ENCODE measurements at places on chromosomes 16 and 17.

DNA sequence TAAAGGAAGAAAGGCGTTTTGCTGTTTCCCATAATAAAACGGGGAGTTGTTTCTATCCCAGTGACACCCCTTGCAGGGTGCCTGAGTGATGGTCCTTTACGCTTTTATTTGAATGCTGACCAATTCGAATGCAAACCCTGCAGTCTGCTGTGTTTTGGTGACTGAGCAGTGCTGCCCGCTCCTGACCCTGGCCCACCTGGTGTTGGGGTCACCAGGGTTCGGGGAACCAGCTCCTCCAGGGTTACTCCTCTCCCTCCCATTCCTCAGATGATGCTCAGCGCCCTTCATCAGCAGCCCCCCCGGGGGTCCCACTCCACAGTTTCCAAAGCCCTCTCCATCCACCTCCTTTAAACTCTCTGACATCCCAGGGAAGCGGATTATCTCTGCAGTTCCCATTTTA, 6.0 kb downstream of the CA4 start:
- DNase-seq = no peak

DNA sequence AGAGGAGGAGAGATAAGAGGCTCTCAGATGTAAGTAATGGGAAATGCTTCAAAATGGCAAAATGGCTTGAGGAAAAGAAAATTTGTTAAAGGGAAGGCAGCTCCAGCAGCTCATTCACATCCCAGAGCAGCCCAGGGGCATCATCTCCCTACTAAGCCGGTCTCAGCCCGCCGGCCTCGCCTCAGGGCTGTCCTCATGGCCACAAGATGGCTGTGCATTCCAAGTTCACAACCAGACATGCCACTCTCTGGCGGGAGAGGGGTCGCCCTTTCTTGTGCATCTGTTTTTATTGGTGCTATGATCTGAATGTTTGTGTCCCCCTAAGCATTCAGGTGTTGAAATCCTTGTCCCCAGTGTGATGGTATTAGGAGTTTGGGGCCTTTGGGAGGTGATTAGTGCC, 13.5 kb upstream of the SLC47A2 start:
- no peak for DNase-seq

DNA sequence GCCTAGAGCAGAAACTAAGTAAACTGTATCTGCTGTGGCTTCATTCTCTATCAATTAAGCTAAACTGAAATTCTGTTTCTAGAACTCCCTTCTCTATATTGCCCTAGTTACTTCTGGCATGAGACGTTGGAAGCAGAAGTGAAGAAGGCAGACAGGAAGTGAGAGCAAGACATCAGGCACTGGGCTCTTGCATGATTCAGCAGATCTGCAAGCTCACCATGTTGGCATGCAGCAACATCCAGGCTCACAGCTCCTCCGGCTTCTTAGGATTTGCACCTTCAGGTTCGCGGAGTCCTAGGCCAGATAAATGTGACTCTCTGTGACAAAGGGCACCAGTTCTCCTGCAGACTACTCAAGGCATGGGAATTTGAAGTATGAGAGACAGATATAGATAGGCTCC, 148.3 kb downstream of the CDH8 start:
- no peak for DNase-seq

- no peak for DNase-seq
These were observed 4.0 kb downstream of the ENGASE start for GRCh38 chr17:79078476-79079190.

- no peak for DNase-seq
These were observed 144.2 kb downstream of the ENGASE start for GRCh38 chr17:79218825-79219200.

GRCh38 chr17:41012326-41013120, 3.6 kb upstream of the KRTAP3-1 start:
- no peak for DNase-seq

- DNase-seq = no peak
These were observed 53.9 kb upstream of the MON1B start for GRCh38 chr16:77137045-77137444.

DNA sequence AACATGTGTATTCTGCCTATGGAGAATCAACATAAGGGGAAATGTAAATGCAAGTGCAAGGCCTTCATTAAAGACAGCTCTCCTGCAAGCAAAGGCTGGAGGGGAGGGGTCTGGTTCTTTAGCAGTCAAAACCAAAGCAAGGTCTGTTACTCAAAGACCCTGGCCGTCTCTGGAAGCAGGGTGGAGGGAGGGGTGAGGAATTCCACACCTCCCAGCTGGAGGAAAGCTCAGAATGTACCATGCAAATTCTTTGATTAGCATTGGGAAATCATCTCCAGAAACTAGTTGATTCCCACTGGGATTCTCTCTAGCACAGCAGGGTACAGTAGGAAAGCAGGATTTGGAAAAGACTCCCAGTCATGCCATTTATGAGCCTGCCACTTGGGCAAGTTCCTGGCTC, 77.3 kb upstream of the ASIC2 start:
- DNase-seq = no peak
